ENCODE measurements at places on chromosomes 12 and 14.
A peak's percentile ranks its signal among the peaks of the same experiment; 100 is the strongest.

GRCh38 chr14:54564071-54564867 lies 2.7 kb upstream of the SAMD4A start:
- no peak for DNase-seq

DNA sequence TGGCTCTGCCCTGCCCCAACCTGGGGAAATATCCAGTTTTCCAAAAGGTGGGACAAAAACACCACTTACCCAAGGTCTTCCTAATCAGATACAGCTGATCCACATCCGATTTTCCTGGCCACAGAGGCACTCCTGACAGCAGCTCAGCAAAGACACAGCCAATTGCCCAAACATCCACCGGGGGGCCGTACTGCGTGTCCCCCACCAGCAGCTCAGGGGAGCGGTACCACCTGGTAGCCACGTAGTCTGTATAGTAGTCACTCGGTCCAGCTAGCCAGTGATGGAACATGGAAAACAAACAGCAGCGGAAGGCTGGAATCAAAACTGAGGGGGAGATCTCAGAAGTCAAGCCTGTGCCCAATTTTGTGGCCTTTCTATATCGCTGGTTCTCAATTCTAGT lies 28.8 kb downstream of the DMAC2L start:
- DNase-seq, result no peak

GRCh38 chr12:26846416-26846815 lies 13.4 kb upstream of the ITPR2 start:
- DNase-seq, result no peak

DNA sequence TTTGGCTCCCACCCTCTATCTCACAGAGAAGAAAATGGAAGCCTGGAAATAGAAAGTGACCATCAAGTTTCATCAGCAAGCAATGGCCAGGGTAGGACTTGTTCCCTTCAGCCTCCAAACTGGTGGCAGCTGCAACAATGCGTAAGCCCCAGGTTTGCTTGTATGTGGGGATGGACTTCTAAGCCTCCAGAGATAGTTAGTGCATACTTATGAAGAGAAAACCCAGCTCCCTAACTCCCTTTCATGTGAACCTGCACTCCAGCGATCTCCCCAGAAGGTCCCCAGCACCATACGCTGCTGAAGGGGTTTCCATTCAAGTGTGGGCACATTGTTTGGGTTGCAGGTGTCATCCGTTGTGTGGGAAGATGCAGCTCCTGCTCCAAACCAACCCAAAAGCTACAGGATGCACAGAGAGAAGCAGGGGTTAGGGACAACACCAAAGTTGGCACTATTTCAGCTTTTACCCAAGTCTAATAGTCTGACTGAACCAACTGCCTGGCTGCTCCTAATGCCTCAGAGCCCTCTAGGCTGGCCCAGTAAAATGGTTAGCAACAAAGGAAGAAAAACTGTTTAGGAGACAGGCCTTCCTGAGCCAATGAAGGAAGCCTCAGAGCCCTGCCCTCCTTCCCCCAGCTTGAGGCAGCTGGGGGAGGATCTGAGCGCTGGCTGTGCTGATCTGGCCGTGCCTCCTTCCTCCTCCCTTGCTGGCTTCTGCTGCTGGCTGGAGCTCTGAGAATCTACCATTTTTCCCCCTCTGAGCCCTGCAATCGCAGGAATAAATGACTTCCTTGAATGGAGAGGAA lies 12.3 kb downstream of the ZFP36L1 start:
- no peak for DNase-seq

DNA sequence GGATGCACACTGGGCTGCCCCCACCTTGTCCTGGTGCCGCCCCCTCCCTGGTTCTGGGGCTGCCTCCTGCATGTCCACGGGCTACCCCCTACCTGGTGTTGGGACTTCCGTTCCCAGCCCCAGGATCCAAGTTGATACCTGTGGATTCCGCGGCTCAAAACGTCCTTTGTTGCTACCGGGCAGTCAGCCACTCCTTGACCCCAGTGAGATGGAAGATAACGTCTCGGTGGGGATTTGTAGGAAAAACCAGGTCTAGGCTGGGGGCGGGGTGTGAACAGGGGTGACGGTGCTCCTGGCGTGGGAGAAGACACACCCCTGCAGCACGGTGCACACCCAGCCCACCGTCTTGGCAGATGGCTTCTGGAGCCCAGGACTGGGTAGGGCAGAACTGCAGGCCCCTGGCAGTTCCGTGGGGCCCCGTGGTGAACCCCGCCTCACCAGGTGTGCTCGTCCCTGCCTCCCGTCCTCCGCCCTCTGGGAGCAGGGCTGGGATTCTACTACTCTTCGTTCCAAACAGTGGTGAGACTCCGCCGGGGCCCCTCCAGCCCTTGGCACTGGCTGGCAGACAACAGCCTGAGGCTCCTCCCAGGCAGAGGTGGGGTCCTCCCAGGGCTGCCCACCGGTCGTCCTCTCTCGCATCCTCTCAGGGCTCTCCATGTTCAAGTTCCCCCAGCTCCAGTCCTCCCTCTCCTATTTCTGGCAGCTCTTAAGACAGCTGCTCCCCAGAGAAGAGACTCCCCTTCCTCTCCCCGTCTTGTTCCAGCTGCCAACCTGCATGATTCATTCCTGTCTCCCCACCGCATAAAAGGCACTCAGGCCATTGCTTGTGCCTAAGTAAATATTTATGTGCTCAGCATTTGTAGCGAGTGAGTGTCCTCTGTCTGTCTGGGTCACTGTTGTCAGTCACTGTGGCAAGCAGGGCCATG lies 75.5 kb downstream of the FBXL14 start:
- DNase-seq, result no peak

GRCh38 chr14:45261209-45261608 lies 8.2 kb upstream of the MIS18BP1 start:
- DNase-seq, result no peak

- DNase-seq, result peak; percentile 15
These were observed 129.8 kb downstream of the TMX1 start for GRCh38 chr14:51369814-51370213.

DNA sequence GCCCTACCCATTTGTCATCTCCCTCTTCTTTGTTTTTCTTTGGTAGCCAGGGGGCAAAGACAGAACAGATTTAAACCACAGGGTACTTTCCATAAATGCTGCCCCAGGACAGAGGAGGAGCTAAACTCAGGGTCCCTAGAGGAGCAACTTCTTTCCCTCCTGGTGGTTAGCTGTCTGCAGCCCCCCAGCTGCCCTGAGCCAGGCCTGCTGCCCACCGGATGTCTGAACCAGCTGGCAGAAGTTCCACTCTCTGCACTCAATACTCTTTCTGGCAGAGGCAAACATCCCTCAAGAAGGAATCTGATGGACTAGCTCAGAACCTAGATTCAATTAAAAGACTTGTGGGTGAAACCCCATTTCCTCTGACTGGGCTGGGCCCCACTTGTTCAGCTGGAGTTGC lies 10.7 kb downstream of the VDR start:
- DNase-seq, result no peak

DNA sequence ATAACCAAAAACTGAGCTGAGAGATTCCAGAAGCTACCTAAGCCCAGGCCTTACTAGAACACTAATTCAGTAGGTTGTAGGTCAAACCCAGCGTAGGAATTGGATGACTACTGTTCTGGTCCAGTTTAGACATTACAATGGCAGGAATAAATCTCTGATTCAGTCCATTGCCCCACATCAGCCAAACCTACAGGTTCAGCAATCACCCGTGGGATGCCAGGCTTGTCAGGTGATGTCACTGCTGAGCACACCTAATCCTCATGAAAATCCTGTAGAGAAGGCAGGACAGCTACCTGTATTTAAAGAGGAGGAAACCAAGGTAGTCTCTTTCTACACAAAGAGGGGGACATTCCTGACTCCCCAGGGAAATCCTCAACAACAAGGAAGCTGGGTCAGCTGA lies 63.7 kb downstream of the RFX4 start:
- DNase-seq, result no peak

- DNase-seq, result no peak
These were observed 4.7 kb downstream of the MGP start for GRCh38 chr12:14880890-14881453.

DNA sequence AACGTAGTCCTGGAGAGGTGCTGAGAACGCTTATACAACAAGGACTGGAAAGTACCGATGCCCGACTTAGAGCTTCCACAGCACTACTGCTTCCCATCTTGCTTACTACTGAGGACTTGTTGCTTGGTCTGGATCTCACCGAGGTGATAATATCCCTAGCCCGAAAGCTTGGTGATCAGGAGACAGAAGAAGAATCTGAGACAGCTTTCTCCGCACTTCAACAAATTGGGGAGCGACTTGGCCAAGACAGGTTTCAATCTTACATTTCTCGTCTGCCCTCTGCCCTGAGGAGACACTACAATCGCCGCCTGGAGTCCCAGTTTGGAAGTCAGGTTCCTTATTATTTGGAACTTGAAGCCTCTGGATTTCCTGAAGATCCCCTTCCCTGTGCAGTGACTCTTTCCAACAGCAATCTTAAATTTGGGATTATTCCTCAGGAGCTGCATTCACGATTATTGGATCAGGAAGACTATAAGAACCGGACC lies 1.1 kb downstream of the TOGARAM1 start:
- DNase-seq, result no peak

GRCh38 chr14:72597252-72598233 lies 296.4 kb downstream of the DPF3 start:
- DNase-seq, result no peak

GRCh38 chr14:45699471-45699870 lies 446.5 kb upstream of the MIS18BP1 start:
- DNase-seq, result no peak

- DNase-seq, result no peak
These were observed 194.5 kb downstream of the C12orf75 start for GRCh38 chr12:105524961-105525360.

DNA sequence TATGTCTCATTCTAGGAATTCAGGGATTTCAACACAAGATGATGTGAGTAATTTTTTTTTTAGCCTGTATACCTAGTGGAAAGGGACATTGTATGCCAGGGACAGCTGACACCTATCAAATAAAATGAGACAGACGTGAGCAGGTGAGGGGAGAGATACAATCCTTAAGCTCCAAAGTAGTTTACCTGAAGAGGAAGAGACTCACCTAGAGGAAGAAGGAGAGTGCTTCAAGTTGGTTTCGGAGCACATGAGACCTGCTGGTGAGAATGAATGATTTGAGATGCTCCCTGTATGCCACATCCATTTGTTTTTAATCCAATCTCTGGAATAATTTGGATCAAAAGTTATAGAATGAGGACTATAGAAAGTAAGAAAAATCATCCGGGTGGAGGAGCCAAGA lies 915.4 kb upstream of the FBXO33 start:
- no peak for DNase-seq

DNA sequence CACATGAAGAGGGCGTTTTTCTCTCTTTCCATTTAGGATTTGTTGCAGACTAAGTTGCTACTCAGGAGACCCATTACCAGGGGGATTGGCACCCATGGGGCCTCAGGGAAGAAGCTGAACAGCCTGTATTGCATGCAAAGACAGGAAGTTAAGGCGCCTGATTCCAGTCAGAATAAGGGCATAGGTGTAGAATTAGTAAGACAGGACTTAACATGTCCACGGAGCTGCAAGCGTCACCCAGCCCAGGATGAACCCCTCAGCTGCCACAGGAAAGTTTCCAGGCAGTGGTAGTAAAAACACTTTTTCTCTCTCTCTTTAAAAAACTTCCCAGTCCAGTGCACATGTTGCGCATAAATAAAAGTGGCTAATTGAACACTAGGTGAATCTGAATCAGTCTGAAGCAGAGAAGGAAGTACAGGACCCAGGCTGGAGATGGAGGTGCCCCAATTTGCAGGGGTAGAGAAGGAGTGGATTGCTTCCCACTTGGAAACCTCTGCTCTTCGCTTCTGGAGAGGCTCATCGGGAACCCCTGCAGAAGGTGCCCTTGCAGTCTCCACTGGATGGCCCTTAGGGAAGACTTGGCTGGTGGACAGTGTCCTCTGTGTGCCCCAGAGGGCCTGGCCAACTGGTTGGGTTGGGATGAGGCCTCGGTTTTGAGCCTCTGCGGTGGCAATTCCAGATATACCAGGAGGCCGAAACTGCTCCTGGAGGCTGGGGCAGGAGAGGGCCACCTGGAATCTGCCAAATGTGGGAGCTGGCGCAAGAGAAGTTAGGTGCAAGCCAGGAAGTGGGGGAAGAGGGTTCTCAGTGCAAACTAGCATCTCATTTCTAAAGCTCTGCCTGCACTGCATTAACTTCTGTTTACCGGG lies 10.7 kb upstream of the TBX3 start:
- no peak for DNase-seq

DNA sequence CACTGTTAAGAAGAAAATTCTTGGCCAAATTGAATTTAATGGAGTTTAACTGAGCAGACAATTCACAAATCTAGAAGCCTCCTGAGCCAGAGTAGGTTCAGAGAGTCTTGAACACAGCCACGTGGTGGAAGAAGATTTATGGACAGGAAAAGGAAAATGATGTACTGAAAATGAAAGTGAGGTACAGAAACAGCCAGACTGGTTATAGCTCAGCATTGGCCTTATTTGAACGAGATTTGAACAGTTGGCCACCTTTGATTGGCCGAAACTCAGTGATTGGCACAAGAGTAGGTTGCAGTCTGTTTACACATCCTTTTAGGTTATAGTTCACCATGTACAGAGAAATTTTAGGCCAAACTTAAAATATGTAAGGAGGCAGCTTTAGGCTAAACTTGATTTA lies 9.9 kb downstream of the OAS2 start:
- no peak for DNase-seq

DNA sequence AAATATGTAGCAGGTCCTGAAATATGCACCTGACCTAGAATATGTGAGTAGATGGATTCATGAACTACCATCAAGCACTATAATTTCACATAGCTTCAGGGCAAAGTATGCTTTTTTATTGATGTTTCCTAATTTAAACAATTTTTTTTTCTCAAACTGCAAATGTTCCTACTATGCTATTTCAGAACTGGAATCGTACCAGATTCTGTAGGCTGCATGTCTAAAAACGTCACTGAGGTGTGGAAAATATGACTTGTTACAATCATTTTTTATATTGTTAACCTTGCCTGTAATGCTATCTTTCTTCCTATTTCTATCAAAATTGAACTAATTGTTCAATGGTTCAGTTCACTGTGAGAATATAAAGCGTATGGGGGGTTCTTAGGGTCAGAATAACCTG lies 78.0 kb upstream of the RERGL start:
- no peak for DNase-seq

DNA sequence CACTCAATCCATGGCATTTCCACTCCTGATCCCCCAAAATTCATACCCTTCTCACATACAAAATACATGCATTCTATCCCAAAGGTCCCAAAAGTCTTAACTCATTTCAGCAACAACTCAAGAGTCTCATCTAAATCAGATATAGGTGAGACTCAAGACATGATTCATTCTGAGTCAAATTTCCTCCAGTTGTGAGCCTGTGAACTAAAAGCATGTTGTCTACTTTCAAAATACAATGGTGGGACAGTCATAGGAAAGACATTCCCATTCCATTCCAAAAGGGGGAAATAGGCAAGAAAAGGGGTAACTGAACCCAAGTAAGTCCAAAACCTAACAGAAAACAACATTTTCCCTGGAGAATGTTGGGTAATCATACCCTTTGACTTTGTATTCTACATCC lies 103.3 kb downstream of the C12orf75 start:
- DNase-seq, result no peak

DNA sequence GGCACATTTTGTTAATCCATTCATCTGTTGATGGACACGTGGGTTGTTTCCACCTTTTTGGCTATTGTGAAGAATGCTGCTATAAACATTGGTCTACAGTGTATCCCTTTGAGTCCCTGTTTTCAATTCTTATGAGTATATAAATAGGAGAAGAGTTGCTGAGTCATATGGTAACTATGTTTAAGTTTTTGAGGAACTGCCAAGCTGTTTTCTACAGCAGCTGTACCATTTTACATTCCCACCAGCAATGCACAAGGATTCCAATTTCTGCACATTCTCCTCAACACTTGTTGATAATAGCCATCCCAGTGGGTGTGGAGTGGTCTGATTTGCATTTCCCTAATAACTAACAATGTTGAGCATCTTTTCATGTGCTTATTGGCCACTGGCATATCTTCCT lies 6.9 kb upstream of the SVOP start:
- DNase-seq, result no peak

Data from GM12891 (cell line).